ENCODE measurements at places on chromosomes 12 and 14.

GRCh38 chr12:105946493-105946901 lies 192.3 kb downstream of the NUAK1 start:
- DNase-seq, result no peak

- no peak for DNase-seq
Observed at GRCh38 chr12:6541371-6542165, 7.3 kb downstream of the GAPDH start.

DNA sequence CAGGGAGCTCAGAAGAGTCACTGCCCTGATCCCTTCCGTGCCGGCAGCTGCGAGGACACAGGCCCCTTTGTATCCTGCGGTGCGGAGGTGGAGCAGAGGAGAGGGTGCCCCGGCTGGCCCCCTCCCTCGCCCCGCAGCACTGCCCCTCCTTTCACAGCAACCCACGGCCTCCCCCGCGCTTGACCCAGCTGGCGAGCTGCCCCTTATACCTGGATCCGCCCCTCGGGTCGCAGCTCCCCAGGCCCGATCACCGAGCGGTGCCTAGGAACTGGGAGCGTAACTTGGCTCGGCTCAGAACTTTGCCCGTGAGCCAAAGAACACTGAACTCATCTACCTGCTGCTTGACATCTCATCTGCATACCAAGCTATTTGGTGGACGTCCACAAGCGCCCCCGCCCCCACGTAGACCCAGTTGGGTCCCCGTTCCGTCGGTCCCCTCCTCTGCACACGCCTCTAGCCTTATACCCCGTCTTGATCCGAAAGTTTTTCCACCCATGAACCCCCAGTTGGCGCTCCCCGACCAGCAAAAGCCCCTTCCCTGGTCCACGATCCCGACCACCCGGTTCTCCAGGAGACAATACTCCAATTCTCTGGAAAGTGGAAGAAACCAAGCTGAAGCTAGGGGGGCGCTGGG lies 697 bp upstream of the DNAJC14 start:
- DNase-seq, result peak; percentile 64

DNA sequence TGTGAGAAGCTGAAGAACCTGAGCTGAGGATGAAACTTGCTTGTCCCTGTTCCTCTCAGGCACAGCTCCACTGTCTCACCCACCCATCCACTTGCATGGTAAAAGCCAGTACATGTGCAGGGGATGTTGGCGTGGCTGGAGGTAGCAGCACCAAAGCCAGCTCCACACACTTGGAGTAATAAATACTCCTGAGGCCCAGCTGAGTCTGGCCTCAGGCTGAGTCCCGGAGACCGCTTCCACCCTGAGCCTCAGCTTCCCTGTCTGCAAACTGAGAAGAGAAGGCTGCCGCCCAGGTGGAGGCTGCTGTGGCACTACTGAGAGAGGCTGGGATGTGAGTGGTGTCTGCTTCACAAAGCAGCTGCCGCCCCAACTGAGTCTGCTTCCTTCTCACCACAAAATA lies 19.2 kb downstream of the CHGA start:
- no peak for DNase-seq

DNA sequence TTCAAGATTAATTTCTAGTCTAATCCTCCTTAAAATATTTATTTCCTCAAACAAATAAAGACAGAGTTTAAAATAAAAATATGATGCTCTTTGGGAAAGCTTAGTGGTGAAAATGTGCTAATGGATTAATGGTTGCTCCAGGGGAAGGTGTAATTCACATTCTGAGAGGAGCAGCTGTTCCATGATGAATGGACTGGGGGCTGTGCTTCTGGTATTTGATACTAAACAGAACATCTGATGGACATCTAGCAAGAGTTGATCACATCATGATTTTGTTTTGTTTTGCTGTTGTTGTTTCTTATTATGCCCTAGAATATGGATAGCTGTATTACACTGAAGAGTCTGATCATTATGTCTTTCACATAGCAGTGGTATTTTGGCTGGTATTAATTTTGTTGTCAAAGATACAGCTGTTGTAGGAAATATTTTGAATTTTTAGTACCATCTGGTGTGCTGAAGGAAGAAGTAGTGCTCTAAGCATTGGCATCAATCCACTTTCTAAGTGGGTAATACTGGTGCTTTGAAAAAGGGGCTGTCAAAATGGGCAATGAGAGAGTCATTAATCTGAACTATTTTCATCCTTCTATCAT lies 296.4 kb downstream of the ADAMTS20 start:
- DNase-seq, result no peak

DNA sequence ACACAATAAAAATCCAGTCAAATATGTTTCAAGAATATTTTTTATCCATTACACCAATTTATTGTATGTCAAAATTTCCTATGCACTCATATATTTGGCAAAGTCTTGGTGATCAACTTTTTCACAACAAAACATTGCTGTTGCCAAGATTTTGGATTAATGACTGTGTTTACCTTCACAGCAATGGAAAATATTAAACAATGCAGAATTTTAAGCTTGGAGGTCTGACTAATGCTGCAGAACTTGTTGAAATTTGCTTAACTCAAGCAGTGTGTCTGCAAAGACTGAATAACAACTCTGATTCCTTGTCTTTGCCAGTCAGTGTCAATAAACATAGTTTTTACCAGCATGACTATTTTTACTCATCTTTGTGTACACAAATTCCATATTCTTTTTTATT lies 336.4 kb downstream of the CCER1 start:
- no peak for DNase-seq

- no peak for DNase-seq
Observed at GRCh38 chr12:75884465-75884985, 147.1 kb downstream of the PHLDA1 start.

DNA sequence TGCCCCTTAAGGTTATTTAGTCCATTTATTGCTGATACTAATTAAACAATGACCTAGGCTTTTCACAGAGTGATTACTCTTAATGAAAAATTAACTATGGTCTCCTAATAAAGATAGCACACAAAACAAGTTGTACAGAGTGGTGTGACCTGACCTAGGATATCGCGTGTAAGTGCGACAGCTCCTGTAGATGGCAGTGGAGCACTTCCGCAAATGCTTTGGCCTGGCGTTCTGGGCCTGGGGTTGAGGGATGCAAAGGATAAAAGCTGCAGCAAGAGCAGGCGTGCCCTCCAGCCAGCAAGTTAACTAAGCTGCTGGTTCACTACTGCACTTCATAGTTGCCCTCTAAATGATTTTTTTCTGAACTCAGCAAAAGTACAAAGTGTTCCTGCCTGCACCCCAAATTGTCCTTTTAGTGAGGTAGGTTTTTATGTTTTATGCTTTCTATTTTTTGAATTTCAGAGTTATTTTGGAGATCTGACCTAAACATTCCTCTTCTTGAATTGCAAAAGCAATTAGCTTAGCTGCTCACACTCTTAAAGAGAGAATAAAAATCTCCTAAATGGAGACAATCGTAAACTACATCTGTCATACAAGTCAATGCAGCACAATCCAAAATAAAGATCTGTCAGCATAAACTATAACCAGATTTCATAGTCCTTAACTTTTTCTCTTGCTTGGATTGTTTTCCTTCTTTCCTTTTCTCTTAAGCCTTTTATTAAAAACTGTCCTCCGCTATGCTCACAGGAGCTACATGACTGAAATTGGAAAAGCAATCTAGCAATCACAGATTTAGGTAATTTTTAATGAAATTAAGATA lies 379.6 kb downstream of the LRIG3 start:
- DNase-seq, result peak; percentile 72

GRCh38 chr12:15158083-15158482 lies 63.1 kb downstream of the RERG start:
- no peak for DNase-seq

- DNase-seq, result peak; percentile 39
Observed at GRCh38 chr12:121534495-121535148, 46.2 kb downstream of the KDM2B start.

DNA sequence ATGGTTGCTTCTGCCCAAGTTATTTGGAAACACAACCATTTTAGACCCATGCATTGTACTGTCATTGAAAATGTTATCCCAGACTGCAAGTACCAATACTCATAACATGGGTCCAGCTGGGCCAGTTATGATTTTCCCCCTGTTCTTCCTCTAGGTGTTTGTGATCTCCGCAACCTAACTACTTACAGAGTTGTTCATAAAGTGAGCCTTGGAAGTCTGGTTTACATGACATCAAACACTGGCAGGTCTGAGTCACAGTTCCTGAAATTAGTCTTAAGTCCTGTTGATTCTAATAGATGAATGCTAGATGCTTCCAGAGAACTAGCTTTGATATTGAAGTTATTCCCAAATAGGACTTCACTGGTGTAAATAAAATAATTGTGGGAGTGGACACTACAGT lies 487.0 kb downstream of the MED13L start:
- DNase-seq, result no peak

DNA sequence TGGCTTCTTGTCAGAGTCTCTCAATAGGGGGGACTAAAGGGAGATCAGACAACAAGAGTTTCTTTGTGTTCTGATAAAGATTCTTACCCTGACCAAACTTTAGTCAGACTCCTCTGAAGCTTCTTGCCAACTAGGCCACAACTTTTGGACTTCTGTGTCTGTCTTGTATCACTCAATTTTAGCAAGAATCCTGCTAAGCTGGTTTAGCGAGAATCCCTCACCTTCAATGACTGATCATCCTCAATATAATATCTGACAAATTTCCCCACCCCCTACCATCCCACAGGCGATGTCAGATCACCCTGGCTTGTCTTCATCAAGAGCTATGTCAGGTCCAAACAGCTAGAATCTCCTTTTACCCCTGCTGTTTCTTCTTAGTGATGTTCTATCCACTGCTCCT lies 215.2 kb downstream of the RASSF9 start:
- DNase-seq, result no peak

DNA sequence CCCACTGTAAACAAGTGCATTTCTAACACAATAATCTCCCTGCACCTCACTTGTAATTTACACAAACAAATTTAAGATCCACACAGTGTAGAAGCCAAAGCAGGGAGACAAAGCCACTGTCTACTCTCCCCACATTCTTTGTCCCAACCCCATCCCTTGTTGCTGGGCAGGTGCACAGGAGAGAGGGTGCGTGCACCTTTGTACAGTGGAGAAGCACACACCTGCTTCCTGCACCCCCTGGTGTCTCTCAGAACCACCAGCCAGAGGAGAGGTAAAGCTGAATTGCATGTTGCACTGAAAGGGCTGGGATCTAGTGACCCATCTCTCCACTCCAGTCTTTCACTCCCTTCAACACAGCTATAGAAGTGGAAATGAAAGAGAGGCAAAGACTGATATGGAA lies 51.4 kb upstream of the IFNG-AS1 start:
- DNase-seq, result no peak

DNA sequence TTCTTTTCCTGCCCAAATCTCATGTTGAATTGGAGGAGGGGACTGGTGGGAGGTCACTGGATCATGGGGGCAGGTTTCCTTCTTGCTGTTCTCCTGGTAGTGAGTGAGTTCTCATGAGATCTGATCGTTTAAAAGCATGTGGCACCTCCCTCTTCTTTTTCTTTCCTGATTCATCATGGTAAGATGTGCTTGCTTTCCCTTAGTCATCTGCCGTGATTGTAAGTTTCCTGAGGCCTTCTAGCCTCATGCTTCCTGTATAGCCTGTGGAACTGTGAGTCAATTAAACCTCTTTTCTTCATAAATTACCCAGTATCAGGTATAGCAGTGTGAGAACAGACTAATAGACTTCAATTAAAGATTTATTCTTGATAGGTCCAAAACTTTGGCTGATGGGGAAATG lies 83.5 kb downstream of the CAND1 start:
- no peak for DNase-seq

DNA sequence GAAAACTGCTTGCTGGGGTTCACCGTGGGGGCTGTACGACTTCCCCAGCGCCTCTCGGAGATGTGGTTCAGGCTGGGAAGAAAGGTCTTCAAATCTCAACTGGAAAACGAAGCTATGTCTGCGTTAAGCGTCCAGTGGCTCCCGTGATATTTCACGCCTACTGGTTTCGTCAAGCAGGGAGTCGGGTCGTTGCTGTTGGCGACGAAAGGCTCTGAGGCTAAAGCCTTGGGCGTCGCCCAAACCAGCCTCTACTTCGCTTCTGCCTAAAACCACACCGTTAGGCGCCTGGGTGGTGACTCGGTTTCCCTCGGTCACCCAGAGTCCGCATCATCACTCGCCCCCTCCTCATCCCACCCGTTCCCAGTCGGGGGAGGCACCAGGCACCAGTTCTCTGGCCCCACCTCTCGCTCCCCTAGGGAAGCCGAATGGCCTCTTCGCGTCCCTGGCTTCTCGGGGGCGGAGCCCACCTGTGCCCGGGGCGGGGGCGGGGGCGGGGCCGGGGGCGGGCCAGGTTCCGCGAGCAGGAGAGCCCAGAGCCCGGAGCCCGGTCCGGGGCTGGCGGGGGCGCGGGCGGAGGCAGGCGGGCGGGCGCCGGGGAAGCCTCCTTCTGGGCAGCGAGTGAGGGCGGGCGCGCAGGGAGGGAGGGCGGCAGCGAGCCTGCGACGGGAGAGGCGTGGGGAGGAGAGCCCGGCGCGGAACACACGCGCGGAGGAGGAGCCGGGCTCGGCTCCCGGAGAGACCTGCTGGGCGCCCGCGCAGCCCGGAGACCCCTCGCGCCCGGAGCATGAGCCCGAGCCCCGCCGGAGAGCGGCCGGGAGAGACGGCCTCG lies at the start of gene B4GALNT3:
B4GALNT3 (plus strand) TSS at position 510 of the 829 bp plus-strand sequence. CDS start 438 bp downstream, outside the sequence.
- DNase-seq, result peak; percentile 21

GRCh38 chr12:2535583-2536204 lies 259.1 kb upstream of the FKBP4 start:
- DNase-seq, result no peak

DNA sequence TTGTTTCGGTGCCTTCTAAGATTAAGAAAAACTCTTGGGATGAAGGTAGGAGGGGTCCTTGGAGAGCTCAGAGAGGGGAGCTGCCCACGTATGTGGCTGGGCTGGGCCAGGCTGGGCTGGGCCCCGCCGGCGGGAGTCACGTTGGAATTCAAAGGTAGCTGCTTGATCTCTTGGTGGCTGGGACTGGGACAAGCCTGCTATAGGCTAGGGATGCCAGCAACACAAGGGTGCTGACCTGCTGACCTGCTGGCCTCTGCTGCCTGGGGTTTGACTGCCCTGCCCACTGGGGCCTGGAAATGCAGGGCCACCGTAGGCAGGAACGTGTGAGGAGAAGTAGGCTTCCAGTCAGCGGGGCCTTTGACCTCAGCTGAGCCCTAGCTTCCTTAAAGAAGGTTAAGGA lies 52.8 kb upstream of the GTF2A1 start:
- no peak for DNase-seq

DNA sequence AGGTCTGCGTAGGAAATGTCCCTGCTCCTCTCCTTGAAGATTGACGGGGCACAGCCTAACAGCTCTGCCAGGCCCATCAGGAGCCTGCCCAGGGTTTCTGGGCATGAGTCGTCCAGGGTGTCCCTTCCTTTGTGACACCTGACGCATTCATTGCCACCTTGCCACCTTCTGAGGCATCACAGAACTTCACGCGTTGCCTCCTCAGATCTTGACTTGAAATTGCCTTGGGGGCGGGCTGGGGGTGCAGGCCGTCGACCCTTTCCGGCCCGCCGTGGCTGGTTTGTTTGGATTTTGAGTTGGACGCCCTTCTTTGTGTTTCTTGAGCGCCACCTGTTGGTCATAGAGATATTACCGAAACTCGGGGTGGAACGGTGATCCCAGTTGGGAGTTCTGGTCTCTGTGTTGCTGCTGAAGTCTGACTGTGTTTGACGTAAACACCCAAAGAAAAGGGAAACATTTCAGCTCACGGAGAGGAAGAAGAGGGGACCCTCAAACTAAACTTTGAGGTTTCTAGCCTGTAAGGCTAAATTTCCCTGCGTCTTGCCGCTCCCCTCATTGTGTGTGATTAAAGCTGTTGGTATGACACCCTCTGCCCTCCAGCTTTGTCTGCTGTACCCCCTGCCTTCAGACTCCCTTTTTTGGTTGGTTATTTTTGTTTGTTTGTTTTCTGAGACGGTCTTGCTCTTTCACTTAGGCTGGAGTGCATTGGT lies 44.6 kb downstream of the MLXIP start:
- DNase-seq, result peak; percentile 86

- no peak for DNase-seq
Observed at GRCh38 chr12:108377260-108377659, 38.1 kb upstream of the CMKLR1 start.

GRCh38 chr12:111446631-111447570 lies 41.2 kb downstream of the SH2B3 start:
- DNase-seq, result no peak
